ENCODE measurements at places on chromosomes 12 and 14.

DNA sequence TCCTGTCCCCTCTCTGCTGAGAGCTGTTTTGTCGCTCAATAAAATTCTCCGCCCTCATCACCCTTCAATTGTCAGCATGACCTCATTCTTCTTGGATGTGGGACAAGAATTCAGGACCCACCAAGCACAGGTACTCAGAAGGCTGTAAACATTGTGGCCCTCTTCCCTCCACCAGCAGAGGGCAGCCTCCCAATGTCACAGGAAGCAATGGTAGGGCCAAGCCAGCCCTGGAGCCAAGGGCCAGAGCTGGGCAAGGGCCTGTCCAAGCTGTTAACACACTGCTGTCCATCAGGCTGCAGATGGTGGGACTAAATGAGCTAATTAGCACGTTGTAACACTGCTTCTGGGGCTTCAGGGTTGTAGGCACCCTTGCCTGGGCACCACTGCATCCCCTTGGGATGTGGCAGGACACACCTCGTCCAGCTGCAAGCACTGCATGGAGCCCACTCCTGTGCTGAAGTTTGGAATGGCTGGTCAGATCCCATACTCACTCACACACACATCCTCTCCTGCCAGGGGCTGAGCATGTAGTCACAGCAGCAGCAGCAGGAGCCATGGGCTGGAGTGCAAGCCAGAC lies 62.7 kb upstream of the HECTD1 start:
- DNase-seq, result no peak

DNA sequence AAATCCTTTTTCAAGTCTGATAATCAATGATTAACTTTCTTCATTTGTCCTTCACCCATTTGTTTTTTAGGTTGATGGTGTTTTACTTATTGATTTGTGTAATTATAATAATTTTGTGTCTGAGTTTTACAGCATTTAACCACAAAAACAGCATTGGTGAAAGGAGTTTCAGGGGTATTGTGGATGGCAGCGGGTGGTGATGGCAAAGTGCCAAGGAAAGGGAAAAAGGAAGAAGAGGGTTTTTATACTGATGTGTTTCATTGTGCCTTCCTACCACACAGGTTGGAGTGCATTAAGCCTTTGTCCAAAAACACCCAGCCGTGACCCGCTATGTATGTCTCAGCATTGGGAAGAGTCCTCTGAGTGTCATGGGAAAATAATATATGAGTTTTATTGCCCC lies 150.3 kb downstream of the DAD1 start:
- no peak for DNase-seq

DNA sequence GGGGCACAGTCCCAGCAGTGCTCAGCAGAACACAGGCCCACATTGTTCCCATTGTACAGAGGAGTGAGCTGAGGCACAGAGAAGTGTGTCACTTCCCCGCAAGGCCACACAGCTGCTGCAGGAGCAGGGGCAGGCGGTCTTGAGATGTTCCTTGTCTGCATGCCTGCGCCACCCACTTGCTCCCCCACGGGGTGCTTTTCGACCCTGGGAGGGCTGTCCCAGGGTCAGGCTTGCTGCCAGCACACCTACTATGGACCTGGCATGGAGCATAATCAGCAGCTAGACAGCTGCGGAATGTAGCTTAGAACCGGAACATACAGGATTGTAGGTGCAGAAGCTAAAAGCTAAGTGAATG lies 7.8 kb upstream of the EP400 start:
- DNase-seq, result no peak

DNA sequence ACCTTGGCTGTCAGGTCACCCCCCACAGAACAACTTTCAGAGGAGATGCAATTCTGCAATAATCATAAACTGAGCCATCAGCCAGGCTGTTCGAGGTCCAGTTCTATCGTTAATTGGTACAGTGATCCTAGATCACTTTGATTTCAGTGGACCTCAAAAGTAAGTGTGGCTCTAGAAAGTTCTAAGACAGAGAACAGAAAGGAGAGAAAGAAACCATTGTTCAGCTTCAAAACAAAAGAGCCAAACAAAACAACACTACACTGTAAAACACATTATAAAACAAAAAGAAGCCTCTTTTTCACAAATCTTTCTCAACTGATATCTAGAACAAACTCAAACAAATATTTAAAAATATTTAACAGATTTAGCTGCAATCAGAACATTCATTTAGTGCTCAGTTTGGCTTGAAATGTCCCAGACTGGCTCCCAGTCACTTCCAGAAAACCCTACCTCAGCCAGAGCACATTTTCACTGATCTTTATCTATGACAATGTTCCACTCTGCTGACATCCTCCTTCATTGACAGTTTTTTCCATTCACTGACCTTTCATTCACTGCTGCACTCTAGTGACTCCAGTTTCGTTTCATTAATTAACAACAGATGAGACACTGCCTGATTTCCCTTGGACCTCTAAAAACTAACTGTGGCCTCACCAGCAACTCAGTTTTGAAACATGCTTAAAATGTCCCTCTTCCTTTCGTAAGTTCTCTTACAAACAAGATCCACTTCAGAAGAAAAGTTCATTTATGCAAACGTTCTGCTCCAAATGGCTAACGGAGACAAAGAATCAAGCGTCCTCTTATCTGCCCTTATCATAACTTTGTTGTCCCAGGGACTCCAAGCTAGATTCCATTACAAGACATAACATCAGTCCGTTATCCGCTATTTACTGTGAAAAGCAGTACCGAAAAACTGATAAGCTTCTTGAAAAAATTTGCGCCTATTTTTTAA lies 56.8 kb downstream of the DUSP16 start:
- DNase-seq, result no peak

- DNase-seq, result no peak
These were observed 9.8 kb upstream of the PNMA1 start for GRCh38 chr14:73723797-73724661.

GRCh38 chr14:101237252-101237616 lies 324.1 kb upstream of the DIO3 start:
- no peak for DNase-seq

DNA sequence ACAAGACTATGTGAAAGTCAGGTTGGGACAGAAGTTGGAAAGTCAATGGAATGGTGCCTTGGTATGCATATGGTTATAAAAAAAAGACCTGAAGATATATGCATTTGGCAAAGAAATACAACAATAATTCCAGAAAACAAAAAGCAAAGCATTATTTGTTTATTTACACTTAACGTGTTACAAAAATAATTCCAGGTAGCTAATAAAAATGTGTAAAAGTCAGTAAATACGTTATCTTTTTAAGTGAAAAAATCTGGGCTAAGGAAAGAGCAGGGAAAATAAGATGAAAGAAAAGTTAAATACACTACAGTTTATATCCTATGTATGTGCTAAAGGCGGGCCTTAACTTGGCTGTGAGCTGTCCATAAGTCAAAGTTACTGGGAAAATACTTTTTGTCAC lies 266.3 kb downstream of the MED13L start:
- no peak for DNase-seq

DNA sequence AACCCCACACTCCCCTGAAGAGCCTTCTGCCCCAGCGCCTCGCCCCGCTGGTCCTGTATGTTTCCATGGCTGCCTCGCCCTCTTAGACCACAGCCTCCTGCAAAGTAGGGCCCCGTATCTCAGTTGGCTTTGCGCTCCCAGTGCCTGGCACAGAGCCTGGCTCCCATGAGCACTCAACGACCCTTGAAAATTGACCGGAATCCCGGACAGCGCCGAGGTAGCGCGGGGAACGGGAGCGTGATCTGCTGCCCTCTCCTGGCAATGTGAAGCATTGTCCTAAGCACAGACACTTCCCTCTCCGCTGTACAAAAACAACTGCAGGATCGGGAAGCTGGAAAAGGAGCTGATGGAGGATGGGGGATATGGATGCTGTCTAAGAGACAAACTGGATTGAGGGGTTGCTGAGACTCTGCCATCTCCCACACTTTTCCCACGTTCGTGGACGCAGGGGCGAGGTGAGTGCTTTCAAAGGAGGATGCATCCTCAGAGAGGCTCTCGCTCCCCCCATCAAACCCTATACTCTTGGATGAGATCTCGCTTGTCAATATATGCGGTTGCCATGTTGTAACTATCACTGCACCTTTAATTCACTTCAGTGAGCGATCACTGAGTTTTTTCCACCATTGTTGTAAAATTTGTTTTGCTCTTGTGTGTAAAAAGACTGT lies 10.7 kb upstream of the FKBP4 start:
- DNase-seq, result peak; percentile 17
